ENCODE measurements at places on chromosomes 3 and 15.

DNA sequence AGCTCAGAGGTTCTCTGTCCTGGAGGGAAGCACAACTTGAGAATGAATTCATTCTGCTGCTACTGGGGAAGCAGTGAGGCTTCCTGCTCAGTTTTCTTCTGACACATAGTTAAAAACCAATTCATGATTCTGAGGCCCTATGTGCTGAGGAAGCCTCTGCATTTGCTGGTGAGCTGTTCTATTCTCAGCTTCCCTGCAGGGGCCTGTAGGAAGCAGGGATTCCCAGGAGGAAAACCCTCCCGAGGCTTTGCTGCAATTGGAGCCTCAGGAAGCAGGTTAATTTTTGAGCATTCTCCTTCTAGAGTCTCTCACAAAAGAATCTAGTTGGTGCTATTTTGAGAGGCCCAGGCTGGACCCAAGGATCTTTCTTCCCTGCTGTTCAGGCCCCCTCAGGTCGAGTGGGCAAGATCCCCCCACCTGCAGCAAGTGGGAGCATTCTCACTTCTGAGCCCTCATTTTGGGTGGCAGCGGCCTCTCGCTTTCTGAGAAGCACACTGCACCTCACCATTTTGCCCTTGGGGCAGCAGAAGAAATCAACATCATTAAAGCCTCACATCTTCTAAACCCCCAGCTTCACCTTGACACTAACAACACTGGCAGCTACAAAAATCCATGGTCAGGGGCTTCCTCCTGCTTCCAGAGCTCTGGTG is 197.5 kb upstream of the TSC22D2 start:
- DNase-seq: no peak

DNA sequence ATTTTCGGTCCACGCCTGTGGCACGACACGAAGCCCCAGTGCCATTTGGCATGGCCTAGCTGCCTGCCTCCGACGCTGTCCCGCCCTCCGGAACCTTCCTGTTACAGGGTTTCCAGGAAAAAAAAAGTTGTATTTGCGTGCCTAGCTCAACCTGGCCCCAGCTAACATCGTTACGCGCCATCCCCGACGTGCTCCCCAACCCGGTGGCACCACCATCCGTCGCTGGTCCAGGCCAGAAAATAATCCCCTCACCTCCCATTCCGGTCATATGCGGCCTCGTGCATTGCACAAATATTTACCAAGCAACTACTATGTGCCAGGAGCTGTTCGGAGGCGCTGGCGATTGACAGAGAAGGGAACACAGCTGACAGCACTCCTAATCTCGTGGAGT is 1.4 kb upstream of the CYP1A1 start:
- no peak for DNase-seq

DNA sequence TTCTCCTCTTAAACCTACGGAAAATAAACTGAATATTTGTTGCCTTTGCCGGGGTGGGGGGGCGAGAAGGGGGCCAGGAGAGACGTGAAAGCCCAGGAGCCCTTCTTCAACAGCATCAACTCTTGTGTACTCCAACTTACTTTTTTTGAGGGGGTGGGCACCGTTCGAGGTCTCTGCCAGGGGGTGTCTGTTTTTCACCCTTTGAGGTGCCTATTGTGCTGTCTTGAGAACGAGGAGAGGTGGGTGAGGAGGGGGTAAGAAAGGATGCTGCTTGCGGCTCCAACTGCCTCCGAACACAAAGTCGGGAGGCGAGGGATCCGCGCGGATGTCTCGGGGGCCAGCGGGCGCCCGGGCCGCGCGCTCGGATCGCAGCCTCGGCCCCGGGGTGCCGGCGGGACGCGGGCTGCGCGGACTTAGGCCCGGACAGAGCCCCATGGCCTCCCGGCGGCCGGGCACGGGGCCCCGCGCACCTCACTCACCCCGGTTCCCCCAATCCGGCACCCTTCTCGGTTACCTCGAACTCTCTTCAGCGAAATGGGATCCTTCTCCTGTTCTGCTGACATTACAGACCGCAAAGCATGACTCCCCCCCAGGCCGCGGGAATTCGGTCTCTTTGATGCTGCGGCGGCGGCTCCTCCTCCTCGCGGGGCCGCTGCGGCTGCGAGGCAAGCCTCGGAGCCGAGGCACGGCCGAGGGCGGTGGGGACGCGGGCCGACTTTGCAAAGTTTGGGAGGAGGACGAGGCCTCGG is 650 bp downstream of the PYGO1 start:
- DNase-seq: peak; percentile 36

DNA sequence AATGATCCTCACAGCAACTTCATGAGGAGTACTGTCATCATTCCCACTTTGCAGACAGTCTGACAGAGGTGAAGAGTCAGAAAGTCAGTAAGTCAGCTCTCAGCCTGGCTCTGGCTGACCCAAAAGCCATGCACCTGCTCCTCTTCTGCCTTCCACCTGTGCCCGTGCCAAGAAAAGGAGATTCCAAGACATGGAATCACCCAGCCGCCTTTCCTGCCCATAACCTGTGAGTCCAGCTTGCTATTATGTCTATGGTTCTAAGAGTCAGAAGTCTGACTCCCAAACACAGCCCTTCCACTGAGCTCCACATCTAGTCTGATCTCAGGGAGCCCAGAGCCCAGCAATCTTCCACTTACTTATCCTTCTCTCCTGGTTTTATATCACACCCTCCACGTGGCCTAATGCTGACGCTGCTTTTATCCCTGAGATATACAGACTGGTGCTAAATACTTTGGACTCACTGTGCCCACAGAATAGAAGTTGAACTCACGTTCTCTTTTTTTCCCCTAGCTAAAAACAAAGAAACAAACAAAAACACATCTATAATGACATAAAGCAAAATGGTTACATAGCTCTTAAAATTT is 66.0 kb downstream of the PLD1 start:
- no peak for DNase-seq

- DNase-seq: peak; percentile 35
These were observed at the start of gene PTX3 for GRCh38 chr3:157436583-157437291. PTX3 (plus strand) TSS chr3:157436850; CDS start chr3:157436934, 84 bp downstream.

- peak; percentile 43 for DNase-seq
These were observed 9.1 kb downstream of the C15orf39 start for GRCh38 chr15:75210811-75211230.

- DNase-seq: no peak
These were observed 192.4 kb upstream of the IGF1R start for GRCh38 chr15:98455904-98456303.

GRCh38 chr3:62169906-62170660 is 203.3 kb downstream of the FEZF2 start:
- DNase-seq: no peak

GRCh38 chr15:69290346-69291164 is 8.2 kb upstream of the PAQR5 start:
- DNase-seq: no peak
